ENCODE measurements at places on chromosomes 6 and 20.
A peak's percentile ranks its signal among the peaks of the same experiment; 100 is the strongest.

DNA sequence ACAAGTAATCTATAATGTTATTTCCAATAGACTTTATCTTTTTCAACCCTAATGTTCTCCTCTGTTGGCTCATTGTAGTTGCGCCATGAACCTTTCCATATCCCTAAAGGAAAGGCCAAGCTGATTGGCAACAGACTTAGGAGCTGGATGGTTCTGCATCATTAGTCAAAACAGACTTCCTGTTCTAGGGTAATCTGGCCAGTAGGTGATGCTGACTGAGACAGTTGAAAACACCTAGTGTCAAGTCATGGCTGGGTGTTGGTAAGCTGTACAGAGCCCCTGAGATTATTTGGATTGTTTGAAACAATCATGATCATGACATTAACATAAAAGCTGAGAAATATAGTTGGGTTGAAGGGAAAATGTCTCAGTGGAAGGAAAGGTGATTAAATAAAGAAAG is 231.4 kb downstream of the PHACTR1 start:
- DNase-seq, result no peak

DNA sequence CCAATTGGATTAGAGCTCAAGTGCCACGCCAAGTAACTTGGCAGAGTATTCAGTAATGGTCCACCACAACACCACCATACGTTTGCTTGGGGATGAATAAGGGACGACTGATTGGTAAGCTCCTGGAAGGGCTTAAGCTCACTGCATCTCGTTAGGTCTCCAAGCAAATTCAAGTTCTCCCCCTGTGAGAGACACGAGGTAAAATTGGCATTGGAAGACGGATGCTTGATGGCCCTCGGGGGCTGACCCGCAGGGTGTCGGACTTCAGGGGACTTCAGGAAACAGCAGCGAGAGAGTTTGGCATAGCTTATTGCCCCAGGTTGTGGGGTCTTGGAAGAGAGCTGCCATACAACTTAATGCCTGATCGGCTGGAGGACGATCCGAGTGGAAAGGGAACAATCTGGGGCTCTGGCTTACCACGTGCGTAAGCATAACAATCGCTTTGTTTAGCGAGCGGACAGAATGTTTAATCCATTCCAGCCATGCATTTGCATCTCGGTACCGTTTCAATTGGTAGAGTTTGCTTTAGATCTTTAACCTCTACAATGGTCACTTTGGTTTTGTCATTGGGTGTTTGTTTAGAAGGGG is 4.8 kb upstream of the ZNFX1 start:
- DNase-seq, result no peak

- DNase-seq, result no peak
Observed at GRCh38 chr20:61513124-61514017, 261.3 kb downstream of the CDH4 start.

DNA sequence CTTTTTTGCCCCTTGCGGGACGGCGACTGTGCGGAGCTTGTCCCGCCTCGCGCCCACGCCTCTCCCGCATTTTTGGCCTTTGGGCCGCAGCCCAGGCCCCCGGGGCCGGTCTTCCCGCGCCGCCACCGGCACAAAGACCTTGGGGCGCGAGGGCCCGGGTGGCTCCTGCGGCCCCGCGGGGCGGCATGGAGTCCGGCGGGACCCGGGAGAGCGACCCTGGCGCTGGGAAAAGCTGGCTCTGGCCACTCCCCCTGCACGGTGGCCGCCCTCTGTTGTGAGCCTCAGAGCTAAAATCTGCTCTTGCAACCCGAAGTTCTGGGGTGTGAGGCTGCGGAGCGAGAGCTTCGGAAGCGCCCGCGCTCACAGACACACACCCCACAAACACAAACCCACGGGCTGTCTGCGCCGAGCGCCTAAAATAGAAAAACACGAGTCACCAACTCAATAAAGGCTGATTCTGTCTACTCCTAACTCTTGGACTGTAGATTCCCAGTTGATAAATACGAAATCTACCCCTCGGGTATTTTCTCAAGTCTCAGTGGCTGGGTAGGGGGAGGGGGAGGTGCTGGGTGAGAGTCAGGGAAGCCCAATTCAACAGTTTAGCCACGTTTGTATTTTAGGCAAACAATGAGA is 496 bp upstream of the BEND3 start:
- peak; percentile 84 for DNase-seq

DNA sequence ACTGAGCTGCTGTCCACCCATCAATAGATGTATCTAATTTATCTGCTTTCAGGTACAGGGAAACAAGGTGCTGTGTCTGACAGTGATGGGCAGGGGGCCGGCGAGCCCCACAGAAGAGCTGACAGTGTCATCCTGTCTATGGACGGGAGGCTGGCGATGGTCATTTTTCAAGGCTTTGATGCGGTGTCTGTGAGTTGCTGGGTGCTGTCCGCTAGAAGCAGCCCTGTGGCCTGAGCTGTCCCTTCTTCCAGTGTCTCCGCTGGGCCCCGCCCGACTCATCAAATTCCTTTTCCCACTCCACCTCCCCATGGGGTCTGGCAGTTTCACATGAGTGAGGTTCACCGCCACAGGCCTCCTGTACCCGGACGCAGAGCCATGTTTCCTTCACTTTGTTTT is 161.4 kb upstream of the PMEPA1 start:
- no peak for DNase-seq

DNA sequence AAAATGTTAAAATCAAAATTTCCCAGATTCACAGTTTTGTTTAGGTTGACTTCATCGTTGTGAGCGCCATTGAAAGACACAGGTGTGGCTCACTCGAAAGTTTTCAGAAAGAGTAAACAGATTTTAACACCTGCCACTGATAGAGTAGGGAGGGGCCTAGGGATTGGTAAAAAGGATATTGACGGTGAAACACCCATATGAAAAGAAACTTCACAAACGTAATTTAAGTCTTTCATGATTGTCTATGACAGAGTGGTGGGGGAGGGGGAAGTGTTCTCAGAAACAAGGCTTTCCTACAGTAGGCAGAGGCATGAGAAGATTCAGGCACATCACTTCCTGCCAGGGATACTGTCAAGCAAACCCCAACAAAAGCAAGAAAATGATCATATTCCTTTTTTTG is 101.4 kb downstream of the PERP start:
- DNase-seq, result no peak

- DNase-seq, result no peak
Observed at GRCh38 chr6:134308800-134309199, 9.1 kb downstream of the SGK1 start.

DNA sequence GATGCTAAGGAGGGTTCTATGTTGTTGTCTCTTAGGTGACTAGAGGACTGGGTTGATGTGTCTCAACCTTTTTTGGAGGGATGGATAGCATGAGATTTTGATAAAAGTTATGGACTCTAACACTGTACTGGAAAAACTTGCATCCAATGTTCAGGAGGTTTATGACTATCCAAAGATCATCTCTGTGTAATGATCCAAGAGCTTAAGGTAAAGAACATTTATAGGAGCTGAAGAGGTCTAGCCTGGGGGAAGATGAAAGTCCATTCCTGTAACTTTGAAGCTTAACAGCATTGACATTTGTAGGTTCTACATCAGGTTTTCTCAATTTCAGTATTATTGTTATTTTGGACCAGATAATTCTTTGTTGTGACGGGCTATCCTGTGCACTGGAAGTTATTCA is 48.9 kb downstream of the ESF1 start:
- no peak for DNase-seq

GRCh38 chr6:126182650-126183311 is 157.1 kb upstream of the CENPW start:
- DNase-seq, result no peak

DNA sequence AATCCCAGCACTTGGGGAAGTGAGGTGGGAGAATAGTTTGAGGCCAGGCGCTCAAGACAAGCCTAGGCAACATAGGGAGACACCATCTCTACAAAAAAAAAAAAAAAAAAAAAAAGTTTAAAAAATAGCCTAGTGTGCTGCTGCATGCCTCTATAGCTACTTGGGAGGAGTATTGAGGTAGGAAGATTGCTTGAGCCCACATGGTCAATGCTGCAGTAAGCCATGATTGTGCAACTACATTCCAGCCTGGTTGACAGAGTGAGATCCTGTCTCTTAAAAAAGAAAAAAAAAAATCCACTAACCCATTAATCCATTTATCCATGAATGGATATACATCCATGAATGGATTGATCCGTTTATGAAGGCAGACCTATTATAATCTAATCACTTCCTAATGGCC is 1064.6 kb upstream of the EYS start:
- DNase-seq, result no peak

- DNase-seq, result no peak
Observed at GRCh38 chr6:3489027-3489757, 32.3 kb upstream of the SLC22A23 start.

DNA sequence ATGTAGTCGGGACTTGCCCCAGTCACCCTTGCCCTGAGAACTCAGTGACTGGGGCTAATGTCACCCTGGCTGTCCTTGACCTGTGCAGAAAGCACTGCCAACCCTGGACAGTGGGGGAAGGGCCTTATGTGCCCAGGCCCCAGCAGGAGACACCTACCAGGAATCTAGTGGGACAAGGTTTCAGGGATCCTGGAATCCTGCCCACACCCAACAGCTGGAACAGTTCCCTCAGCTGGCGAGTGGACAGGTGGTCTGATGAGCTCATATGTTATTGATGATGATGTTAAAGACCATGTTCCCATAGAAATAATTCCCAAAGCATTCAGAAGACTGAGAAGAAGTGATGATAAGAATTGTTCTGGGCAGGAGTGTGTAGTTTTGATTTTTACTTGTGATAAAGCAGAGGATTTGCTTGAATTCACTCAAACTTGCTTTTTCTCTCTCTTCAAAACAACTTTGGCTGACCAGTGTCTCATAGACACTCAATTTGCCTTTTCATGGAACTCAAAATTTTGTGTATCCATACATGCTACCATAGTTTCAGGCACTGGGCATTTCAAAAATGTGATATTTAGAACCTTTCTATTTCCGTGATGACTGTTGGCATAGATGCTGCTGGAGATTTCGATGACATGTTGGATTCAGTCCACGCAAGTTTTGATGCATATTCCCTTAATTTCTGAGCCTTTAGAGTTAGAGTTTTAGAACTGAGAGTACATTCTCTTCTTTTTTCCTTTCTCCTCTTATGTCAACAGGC is 79.3 kb downstream of the SLC22A3 start:
- DNase-seq, result no peak

DNA sequence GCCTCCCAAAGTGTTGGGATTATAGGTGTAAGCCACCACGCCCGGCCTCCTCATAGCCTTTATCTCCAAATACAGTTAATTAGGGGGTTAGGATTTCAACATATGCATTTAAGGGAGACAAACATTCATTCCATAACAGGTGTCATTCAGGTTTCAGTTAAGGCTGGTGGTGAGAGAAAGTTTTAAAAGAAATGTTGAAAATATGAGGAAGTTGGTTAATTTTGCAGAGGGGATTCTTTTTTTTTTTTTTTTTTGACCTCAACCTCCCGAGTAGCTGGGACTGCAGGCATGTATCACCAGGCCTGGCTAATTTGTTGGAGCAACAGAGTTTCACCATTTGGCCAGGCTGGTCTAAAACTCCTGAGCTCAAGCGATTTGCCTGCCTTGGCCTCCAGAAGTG is 12.5 kb upstream of the EBF4 start:
- no peak for DNase-seq

GRCh38 chr20:17497821-17498580 is 33.2 kb downstream of the BFSP1 start:
- DNase-seq, result no peak

DNA sequence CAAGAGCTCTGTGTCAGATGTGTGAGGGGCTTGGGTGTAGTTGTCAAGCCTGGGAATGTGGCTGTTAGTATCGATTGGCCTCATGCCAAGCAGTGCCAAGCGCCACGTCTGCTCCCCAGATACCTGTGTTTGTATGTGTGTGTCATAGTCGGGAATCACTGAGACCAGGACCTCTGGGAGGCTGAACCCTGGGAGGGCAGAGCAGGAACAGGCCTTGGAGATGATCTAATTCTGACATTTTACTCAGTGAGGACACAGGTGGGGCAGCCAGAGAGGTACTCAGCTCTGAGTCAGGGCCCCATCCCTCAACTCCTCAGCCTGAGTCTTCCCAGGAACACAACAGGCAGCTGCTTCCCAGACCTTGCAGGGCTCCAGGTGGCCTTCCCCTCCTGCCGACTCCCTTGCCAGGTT is 51.2 kb upstream of the FANCE start:
- DNase-seq, result no peak

GRCh38 chr6:16716321-16716858 is 44.9 kb downstream of the ATXN1 start:
- DNase-seq, result no peak

DNA sequence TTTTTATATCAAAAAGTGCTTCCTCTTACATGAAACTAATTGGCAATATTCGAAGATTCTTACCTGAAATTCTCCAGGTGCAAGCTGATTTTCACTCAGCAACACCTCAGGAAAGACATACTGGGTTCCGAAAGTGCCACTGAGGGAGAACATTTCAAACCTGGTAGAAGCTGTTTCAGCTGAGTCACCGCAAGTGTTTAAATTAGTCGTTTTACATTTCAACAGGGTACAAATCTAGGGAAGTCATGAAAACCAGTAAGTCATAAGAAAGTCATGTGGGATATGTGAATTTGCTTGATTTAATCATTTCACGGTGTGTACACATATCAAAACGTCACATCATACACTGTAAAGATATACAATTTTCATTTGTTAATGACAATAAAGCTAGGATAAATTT is 25.3 kb upstream of the TAAR1 start:
- DNase-seq, result no peak

Measured in NCI-H1417 treated with DMSO at 0.1 percent for 48 hours (cell line).